Sigmoid colon (tissue), 7 donors: ENCODE measurements at places on chromosomes 12 and 14. TPM values are rescaled to one million over a fixed set of nuclear protein-coding genes. Genes with fewer than 3 reads are reported as not detected.
A peak's percentile ranks its signal among the peaks of the same experiment; 100 is the strongest.

RPGRIP1 gene
- total RNA-seq: not detected

DNA sequence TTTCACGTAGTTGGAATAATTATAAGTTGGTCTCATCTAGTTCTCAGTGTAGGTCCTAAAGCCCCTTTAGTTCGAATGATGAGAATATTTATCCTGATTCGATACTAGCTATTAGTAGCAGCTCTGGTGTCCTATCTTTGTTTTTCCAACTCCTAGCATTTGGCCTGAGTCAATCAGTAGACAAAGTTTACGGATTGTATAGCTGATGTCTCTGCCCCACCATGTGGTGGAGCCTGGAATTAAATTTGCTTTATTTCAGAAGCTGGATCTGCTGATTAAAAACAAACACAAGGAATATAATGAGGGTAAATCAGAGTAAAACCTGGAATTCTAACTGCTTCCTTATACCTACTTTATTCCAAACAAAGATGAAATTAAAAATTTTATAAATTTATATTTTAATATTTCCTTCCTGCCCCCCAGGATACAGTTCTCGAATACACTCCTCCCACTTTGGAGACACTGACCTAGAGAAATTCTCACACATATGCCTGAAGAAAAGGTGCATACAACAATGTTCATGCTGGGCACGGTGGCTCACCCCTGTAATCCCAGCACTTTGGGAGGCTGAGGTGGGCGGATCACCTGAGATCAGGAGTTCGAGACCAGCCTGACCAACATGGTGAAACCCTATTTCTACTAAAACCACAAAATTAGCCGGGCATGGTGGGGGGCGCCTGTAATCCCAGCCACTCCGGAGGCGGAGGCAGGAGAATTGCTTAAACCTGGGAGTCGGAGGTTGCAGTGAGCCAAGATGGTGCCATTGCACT, 7.6 kb upstream of the BRMS1L start:
- DNase-seq: no peak
- H3K4me3 ChIP-seq: no peak overlapping the region
- no peaks in the 10 kb centered on the region for H3K27me3 ChIP-seq
- H3K27ac ChIP-seq: no peak overlapping the region
- no peaks in the 10 kb centered on the region for H3K36me3 ChIP-seq
- no peaks in the 10 kb centered on the region for H3K4me1 ChIP-seq

- DNase-seq: peak; percentile 67
- no peaks in the 10 kb centered on the region for H3K27me3 ChIP-seq
- no peaks in the 10 kb centered on the region for H3K36me3 ChIP-seq
These were observed 80.1 kb downstream of the IRF2BPL start for GRCh38 chr14:76948213-76948947.

DNA sequence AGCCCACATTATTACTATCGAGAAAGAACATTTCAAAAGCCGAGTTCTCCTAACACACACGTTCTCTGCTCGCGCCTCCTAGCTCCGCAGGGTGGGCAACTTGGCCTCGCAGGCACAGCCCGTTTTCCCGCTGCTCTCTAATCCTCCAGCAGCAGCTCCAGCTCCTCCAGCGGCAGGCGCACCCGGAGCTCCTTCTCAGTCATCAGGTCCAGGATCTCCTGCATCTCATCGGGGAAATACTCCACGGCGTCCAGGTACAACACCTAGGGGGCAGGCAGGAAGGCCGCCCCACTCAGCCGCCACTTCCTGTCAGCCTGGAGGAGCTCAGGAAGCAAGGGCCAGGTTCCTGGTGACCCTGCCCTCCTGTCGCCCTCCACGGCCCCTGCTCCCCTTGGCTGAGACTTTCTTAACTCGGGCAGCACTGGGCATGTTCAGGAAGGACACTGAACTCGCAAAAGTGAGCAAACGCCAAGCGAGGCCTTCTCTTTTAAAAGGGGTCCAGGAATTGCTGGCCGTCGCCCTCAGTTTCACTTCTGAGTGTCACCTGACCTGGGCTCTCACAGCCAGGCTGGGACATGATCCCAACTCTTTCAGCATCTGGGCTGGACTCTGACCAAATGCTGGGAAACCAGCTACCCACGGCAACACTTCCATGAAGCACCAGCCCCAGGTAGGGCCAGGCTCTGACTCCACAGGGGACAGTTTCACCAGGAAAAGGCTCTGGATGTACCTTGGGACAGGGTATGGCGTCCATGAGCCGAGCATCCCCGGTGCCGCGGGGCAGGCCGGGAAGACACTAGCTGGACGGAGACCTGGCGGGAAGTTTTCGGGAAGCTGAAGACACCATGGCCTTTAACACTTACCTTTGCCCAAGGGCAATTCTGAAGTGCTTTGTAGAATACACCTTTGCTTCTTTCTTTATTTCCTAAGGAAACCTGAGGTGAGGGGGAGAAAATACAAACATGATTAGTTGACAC, 22.1 kb downstream of the PSMC1 start:
- H3K27me3 ChIP-seq: no peaks in the 10 kb centered on the region
- H3K27ac ChIP-seq: no peak overlapping the region
- H3K4me1 ChIP-seq: no peaks in the 10 kb centered on the region
- H3K4me3 ChIP-seq: no peak overlapping the region
- H3K36me3 ChIP-seq: peaks cover 33% of the 10 kb centered on the region
